ENCODE measurements at places on chromosomes 4 and X.

DNA sequence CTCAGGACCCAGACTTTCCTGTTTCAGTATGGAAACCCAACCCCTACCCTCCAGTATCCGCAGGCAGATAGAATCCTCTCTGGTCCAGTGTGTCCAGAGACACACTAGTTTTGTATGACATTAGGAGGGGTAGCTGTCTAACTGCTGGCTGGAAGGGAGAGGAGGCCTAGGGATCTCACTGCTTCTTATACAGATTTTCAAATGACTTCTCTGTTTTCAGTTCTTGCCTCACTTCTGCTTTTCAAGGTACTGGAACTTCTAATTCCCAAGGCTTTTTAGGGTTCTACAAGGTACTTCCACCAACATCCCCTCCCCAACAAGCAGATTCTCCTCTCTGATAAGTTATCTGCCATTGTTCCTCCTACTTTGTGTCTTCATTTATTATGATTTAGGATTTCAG lies 6.1 kb downstream of the SGCB start:
- no peak for DNase-seq

DNA sequence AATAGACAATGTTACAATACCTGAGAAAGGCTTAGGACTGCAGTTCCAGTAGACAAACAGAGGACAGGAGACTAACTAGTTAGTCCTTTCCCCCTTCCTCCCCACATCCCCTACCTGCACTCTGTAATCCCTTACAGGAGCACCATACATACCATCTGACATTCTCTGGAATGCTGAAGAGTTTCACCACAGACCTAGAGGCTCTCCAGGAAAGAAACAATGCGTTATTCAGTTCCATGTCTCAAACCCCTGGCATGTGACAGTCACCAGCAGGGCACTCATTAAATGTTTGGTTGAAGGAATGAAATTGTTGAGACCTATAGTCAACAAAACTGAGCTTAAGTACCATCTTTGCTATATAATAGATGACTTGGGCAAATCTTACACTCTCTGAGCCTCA lies 100.2 kb upstream of the USP38 start:
- DNase-seq, result no peak

DNA sequence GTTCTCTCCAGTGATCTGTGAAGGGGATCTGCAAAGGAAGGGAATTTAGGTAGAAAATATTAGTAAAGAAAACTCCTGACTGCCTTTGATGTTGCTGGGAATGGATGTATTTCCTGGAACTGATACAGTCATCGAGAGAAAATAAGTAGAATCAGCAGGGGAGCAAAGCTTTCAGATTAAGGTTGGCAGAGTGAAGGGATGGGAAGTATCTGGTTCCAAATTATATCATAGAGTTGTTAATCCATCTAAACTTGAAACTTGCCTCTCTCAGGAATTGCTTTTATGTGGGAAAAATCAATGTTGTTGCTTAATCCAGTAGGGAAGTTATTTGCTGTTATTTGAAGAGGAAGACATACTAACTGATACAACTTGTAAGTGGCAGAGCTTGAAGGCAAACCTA lies 19.3 kb downstream of the EPHA5 start:
- DNase-seq, result no peak

DNA sequence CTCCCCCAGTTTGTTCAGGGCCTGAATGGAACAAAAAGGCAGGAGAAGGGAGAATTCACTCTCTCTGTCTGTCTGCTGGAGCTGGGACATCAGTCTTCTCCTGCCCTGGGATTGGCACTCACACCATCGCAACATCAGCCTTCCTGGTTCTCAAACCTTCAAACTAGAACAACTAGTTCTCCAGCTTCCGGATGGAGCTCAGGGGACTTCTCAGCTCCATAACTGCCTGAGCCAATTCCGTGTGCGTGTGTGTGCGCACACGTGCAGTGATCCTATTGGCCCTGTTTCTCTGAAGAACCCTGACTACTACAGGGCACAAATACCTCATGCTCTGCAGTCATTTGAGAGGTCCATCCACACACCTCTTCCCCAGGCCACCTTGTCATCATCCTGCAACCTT lies 18.7 kb upstream of the MAN2B2 start:
- no peak for DNase-seq

DNA sequence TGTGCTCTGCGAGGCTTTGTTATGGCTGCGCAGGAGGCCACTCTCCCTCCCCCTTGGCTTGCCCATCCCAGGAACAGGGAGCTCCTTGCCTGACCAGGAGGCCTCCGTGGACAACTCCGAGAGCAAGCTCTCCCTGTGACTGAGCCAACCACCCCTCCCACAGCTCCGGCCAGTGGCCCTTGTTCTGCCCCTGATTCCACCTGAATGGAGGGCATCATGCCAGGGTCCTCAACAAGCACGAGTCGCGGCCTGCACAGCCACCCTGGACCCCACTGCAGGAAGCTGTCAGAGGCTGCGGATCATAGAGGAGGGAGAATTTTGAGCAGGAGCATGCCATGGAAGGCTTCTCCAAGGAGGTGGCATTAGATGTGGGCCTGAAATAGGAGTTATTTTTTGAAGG lies 44.8 kb upstream of the GRPEL1 start:
- no peak for DNase-seq

DNA sequence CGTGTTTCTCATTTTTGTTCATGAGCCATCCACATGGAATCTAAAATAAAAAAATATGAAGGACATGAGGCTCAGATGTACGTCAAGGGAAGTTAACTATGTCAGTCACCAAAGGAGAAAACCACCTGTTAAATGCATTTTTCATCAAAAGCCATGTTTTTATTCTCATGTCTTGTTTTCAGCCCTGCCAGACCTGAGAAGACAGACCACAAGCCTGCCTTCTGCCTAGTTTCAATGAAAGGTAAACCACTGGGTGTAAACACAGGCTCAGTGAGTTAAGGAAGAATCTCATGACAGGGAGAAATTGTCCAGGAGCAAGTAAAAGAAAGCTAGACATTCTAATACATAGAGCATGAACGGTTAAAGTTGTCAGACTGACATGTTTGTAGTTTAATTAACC lies 52.3 kb upstream of the TNIP3 start:
- DNase-seq, result no peak

GRCh38 chr4:107155366-107155765 lies 119.3 kb upstream of the DKK2 start:
- no peak for DNase-seq

GRCh38 chrX:46582325-46582724 lies 8.8 kb downstream of the CHST7 start:
- DNase-seq, result no peak

DNA sequence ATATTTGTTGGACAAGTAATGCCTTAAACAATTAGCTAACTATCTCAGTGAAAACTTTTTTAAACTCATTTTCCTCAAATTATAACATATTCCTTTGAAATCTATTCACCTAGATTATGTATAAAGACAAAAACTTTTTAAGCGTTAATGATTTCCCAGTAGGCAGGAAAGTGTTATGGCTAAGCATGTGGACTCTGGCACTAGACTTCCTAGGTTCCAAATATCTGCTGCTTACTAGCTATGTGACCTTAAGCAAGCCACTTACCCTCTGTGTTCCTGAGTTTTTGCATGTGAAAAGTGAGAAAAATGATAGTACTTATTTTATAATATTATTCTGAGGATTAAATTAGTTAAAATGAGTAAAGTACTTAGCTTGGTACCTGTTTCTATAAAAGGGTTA lies 301.8 kb downstream of the STPG2 start:
- DNase-seq, result no peak

DNA sequence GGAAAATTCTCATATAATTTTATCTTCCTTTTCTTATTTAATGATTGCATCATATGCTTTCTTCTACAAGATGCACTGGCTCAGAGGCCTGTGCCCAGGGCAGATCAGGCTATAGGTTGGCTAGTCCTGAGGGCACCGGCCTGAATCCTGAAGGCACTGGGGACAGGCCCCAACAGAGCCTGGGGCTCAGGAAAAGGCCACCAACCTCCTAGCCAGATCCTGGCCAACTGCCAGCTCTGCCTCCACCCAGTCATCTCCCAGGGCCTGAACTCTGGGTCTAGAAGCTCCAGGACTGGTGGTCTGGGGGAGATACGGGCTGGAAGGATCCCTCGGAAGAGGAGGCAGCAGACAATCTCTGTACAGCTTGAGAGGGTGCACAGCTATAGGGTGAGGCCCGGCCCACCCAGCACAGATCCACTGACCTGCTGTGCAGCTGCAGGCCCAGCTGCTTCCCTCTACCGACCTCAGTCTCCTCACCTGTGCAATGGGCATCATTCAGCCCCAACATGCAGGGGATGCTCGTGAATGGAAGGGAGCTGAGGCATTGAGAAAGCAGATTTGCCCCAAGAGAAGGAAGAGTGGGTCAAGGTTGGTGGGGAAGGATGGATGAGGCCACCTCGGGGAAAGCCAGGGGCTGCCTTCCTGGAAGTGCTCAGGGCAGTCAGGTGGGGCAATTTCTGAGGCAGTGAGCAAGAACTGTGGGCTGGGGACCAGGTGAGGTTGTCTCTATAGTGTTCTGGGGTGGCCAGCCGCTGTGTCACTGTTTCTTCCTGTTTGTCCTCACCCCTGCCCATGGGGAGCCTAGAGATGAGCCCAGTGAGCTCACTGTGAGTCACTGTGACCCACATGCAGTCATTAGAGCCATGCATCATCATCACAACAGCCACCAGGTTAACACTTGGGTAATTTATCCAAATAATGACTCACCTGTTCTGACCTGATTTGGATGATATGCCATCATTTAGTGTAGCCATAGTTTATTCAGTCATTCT lies 22.4 kb upstream of the XAGE2 start:
- DNase-seq, result peak; percentile 0

- no peak for DNase-seq
Observed at GRCh38 chr4:147480891-147481576, at the start of gene EDNRA. EDNRA (plus strand) TSS chr4:147481097; CDS start chr4:147485682, 4,585 bp downstream.

GRCh38 chrX:9515489-9515888 lies 50.6 kb downstream of the TBL1X start:
- DNase-seq, result no peak

DNA sequence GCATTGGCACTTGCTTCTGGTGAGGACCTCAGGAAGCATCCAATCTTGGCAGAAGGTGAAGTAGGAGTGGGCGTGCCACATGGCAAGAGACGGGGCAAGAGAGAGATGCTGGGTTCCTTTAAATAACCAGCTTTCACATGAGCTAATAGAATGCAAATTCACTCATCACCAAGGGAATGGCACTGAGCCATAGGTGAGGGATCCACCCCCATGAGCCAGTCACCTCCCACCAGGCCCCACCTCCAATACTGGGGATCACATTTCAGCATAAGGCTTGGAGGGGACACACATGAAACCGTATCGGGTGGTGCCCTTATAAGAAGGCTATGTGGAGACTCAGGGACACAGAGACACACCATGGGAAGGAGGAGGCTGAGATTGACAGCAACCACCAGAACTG lies 140.0 kb upstream of the MSX1 start:
- DNase-seq, result no peak

- DNase-seq, result no peak
Observed at GRCh38 chr4:11214281-11214680, 214.4 kb downstream of the HS3ST1 start.

DNA sequence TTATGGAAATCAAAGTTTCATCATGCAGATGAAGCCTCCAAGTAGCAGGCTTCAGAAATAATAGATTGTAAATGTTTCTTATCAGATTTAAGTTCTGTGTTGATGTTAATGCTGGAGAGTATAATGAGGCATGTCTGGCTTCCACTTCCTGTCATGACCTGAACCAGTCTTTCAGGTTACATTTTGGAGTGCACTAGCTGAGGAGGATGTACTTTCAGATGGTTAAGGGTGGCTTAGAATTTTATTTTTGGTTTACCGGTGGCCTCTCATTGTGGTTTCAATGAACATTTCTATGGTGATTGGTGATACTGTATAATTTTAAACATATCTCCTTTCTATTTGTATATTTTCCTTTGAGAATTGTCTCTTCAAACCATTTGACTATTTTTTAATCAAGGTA lies 890.4 kb downstream of the SH3BGRL start:
- no peak for DNase-seq

GRCh38 chr4:120443116-120443515 lies 376.5 kb upstream of the MAD2L1 start:
- DNase-seq, result no peak

- DNase-seq, result no peak
Observed at GRCh38 chr4:21991050-21991449, 42.5 kb upstream of the KCNIP4 start.

DNA sequence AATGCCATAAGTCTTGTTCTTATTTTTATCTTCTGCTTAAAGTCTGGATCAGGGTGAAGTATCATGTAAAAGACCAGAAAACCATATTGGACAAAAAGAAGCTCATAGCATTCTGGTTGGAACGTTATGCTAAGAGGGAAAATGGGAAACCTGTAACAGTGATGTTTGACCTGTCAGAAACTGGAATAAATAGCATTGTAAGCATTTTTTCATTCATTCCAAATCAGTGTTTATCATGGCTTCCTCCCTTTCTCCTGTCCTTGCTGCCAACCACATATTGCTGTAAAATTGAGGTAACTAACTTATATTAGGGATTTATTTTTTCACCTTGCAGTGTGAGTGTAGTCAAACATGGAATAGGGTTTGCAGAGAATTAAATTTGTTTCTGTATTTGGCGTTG lies 23.8 kb downstream of the MOSPD2 start:
- no peak for DNase-seq

GRCh38 chrX:71550578-71550977 lies 17.7 kb downstream of the OGT start:
- no peak for DNase-seq

- no peak for DNase-seq
Observed at GRCh38 chrX:21487832-21488231, 113.6 kb downstream of the CNKSR2 start.

GRCh38 chrX:21493226-21493830 lies 119.1 kb downstream of the CNKSR2 start:
- DNase-seq, result no peak

DNA sequence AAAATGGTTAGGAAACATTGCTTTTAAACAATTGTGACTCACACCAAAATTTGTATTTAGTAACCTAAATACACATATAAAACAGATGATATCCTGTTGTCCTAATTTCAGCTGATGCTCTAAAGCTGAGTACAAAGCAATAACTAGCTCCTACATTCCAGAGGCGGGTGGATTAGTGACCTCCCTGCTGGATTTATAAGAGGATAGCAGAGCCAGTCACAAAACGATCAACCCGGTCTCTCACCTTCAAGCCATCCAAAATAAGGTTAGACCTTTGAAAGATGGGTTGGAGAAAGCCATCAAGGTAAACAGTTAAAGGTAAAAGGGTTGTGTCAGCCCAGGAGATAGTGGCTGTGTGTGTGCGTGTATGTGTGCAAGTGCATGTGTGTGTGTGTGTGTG lies 43.2 kb upstream of the SFRP2 start:
- DNase-seq, result no peak

GRCh38 chrX:123518791-123519190 lies 214.1 kb downstream of the THOC2 start:
- DNase-seq, result no peak

- DNase-seq, result no peak
Observed at GRCh38 chr4:166318810-166319525, 445.9 kb downstream of the TLL1 start.

Data from stimulated activated CD8-positive, alpha-beta memory T cell treated with anti-CD3 and anti-CD28 coated beads, Interleukin-15, amount 100 ng/mL, for 4 hours (primary cell).